ENCODE measurements at places on chromosomes 4 and X.

DNA sequence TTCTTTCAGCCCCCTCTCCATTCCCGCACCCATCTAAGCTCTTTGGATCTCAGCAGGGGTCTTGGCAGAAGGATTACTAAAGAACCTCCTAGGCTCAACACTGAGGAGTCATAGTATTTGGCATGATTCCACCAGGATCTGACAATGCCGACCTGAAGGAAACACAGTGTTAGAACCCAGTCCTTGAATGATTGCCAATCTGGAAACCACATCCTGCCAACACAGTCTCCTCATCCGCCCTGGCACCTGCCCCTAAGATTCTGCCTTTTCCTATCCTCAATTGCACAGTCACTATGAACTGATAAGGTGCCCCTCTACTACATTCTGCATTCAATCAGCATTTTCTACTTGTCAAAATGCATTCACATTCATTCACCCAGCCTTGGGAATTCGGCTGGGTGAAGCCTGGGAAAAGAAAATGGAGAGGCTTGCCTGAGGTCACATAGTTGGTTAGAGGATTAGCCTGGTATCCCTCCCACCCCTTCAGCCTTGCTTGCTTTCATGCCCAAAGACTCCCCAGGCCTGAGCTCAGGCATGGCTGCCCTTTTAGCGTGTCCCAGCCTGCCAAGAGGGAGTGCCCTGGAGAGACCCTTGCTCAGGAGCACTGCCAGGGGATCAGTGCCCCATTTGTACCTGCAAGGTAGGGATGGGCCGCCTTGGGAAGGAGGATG lies 2.2 kb upstream of the CLDN2 start:
- DNase-seq = no peak

DNA sequence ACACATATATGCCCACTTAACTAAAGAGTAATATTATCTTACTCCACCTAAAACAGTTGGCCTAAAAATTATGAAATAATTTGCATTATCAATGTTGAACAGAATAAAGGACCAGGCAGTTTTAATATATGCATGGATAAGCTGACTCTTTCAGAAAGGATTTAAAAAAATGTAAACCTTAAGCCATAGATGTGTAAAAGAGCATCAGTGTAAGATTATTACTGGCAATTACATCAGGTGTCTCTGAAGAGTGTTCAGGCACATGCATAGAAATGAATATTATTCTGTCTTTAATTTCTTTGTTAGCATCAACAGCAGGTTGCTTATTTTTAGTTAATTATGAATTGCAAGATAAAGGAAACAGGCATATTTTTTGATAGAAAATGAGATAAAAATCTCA lies 1353.8 kb downstream of the C4orf33 start:
- no peak for DNase-seq

DNA sequence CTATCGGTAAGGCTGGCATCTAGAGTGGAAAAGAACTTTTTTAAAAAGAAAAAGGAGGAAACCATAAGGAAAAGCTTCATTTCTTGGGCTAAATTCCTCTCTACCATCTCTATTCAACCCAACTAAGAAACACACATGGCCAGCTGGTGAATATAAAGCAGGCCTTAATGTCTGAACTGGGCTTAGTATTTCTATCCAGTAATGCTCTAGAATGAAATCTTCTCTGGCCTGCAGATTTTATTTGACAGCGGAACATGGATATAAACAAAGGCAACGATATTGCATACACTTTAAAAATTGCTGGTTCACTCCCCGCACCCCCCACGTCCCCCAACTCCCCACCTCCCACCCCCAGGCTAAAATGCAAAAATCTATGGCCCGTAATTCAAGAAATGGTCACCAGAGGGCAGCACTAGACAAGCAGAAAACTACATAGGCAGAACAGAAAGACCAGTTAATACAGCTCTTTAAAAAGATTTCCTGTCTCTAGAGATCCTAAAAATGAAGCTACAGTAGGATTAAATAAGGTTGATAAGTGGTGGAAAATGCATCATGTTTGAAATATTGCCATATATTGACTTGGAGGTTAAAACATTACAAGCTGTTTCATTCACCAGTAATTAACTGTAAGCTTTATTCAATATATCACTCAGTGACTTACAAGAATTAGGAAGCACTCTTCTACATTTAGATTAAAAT lies 155.2 kb upstream of the GALNT7 start:
- peak; percentile 6 for DNase-seq

GRCh38 chr4:129358571-129358970 lies 262.6 kb downstream of the C4orf33 start:
- DNase-seq = no peak

- DNase-seq = peak; percentile 6
These were observed 1414.7 kb upstream of the TENM3 start for GRCh38 chr4:180828455-180829018.

DNA sequence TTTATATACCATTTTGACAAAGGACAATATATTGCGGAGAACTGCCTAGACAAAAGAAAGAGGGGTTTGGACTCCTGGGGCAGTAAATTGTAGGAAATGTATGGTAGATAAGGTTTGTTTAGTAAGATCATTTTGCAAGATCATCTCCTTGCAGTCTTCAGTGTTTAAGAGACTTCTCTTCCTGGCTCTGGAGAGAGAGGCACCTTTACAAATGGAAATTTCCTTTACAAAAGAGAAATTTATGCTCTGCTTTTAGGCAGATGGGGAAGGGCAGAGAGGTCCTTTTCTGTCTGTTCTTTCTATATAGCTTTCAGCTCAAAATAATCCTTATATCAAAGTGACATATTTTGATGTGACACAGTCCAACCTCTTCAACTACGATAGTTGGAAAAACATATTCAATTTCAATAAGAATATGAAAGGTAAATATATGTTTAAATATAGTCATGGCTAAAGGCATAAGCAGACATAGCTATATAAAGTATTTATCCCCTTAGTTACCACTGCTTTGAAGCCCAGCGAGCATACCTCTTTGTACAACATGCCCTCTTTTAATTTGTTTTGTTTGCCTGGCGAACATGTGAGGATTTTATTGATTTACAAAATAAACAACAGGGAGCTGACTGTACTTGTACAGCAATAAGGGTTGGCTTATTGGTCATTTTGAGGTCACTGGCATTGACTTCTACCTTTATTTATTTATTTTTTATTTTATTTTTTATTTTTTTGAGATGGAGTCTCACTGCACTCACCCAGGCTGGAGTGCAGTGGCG lies 65.2 kb downstream of the TRIM2 start:
- DNase-seq = no peak

DNA sequence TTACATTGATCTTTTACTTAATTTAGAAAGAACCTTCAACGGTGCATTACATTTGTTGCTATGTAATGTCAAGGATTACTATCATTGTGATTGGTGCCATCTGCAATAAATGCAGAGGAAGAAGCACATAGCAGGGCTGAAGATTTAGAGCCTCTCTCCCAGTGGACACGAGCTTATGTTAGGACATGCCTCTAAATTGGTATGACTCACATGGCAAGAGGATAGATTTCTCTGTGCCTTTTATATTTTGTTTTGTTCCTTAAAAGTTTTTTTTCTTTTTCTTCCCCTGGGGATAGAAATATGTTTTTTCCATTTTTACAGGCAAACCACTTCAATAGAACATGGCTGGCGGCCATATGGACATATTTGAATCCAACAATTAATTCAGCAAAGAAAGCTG lies 205.0 kb upstream of the HAND2 start:
- no peak for DNase-seq

DNA sequence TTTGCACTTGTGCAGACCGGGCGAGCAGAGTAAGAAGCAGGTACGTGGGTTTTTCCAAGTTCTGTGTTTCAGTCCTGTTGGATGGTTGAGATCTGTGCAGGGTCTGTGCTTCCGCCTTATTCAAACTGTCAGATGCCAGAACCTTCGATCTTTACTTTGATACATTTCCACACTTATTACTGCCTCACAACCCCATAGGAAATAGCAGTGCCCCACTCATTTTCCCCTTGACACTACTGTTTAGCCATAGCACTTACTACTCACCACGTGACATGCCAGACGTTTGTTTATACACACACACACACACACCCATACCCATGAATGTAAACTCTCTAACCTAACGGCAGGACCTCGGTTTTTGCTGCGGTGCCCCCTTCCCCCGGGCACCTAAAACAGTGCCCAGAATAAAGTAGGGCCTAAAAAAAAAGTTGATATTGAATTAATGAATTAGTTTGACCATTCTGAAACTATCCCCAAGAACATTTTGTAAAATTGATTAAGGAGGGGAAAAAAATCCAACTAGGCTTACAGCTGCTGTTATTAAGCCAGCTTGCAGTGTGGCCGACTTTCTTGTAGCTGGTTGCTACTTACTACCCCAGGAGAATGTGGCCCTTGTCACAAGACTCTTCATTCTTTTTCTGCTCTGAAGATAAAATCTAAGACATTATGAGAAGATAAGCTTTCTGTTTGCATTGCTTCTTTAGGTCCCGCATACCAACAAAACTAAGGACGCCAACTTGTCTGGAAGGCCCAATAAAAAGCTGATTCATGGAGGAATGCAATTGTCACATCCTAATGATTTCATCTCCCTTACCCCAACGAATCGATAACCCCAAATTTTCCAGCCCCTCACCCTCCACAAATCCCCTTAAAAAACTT lies 704 bp upstream of the SEPSECS start:
- no peak for DNase-seq
